ENCODE measurements at places on chromosomes 7 and 10. TPM values are rescaled to one million over a fixed set of nuclear protein-coding genes. Genes with fewer than 3 reads are reported as not detected.

GRCh38 chr10:17046989-17047388 lies 82.6 kb downstream of the CUBN start:
- no peaks in the 10 kb centered on the region for H3K27me3 ChIP-seq
- peaks cover 8% of the 10 kb centered on the region for H3K36me3 ChIP-seq
- H3K4me1 ChIP-seq, result no peaks in the 10 kb centered on the region
- H3K4me3 ChIP-seq, result no peak overlapping the region
- no peak for DNase-seq

- peaks cover 94% of the 10 kb centered on the region for H3K36me3 ChIP-seq
- no peak overlapping the region for H3K4me3 ChIP-seq
- DNase-seq, result no peak
- peak overlapping the region; percentile 83 for H3K27ac ChIP-seq
These were observed 9.5 kb downstream of the CYREN start for GRCh38 chr7:135160858-135161653.

DNA sequence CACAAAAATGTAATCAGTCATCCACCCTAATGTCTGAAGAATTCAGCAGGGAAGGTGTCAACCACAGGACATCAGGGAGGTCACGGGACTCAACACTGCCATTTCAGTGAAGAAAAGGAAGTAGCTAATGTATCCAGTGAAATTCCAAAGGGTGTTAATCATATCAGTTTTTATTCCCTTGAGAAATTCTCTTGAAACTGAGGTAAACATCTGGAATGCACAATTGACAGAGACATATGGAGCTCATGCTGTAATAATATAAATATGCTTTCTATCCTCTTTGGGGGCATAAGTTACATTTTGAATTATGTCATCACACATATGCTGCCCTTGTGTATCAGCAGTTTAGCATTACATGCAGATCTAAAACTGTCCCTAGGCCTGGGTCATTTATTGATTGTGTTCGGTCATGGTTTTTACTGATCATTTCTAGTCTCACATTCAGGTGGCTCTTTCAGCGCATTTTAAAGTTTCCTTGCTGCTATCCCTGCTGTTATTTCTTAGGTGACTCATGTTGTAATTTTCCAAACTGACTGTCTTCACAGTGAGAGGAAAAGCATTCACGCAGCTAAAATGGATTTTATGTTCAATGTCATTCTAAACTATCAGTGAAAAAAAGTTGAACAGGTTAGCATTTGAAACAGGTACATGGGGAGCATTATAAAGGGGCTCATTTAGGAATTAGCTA lies 273.9 kb downstream of the TSPAN12 start:
- no peak for DNase-seq
- no peak overlapping the region for H3K27ac ChIP-seq
- H3K4me3 ChIP-seq, result no peak overlapping the region
- H3K27me3 ChIP-seq, result no peaks in the 10 kb centered on the region

GRCh38 chr10:131902211-131902610 lies 1.4 kb downstream of the PPP2R2D start:
- peaks cover 30% of the 10 kb centered on the region for H3K36me3 ChIP-seq
- H3K27me3 ChIP-seq, result peaks cover 12% of the 10 kb centered on the region
- H3K4me3 ChIP-seq, result peak overlapping the region; percentile 88
- H3K27ac ChIP-seq, result peak overlapping the region; percentile 89

- no peaks in the 10 kb centered on the region for H3K4me1 ChIP-seq
- DNase-seq, result no peak
- peaks cover 13% of the 10 kb centered on the region for H3K36me3 ChIP-seq
- no peaks in the 10 kb centered on the region for H3K27me3 ChIP-seq
These were observed 47.7 kb downstream of the MINPP1 start for GRCh38 chr10:87552248-87552929.

DNA sequence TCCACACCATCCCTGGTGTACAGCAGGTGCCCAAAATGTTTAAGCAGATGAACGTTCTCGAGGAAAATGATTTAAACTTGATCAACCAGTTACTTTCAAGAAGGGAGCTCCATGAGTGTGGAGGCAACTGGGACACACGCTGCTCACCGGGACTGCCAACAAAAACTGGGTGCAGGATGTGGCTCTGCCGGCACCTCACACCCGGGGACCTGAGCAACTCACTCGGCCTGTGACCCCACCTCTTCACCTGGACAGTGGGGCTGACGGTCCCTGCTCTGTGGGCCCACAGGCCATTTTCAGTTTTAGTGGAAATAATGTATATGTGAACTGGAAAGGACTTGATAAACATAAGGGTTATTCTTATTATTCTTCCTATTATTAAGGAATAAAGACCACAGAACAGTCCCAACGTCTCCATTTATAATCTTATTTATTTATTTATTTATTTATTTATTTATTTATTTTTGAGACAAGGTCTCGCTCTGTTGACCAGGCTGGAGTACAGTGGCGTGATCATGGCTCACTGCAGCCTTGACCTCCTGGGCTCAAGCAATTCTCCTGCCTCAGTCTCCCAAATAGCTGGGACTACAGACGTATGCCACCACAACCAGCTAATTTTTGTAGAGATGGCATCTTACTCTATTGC lies 60.6 kb downstream of the RGS10 start:
- H3K27me3 ChIP-seq, result peaks cover 3% of the 10 kb centered on the region
- no peak overlapping the region for H3K4me3 ChIP-seq
- no peak for DNase-seq
- H3K4me1 ChIP-seq, result peaks cover 28% of the 10 kb centered on the region

DNA sequence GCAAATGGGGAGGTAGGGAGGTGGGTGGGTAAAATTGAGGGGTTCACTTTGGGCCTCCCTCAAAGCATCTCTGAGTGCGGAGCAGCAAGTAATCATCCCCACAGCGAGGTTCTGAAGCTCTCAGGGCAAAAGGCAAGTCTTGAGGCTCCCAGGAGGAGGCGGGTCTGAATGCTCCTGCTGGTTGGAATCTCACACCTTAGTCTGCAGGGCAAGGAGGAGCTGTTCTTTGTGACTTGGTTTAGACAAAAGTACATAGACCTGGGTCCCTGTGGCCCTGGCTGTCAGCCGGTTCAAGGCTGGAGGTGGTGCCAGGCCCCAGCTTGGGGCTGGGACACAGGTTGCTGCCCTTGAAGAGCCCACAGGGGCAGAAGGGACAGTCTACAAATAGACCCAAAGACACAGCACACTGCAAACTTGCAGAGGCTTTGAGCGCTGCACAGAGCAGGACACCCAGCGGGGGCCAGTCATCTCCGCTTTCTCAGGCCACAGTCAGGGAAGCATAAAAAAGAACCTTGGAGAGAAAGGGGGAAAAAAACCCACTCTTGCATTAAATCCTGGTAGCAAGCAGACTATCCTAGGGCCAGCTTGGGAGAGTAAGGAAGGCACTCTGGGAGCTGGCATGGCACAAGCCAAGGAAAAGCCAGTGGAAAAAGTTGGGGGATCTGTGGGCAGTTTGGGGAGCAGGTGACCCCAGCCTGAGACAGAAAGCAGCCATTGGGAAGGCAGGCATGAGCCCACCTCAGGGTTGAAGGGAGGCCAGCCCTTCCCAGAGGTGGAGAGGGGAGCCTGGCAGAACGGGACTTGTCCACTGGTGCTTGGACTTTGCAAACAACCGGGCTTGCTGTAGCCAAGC lies 926 bp upstream of the C10orf71 start:
- H3K4me1 ChIP-seq, result peaks cover 6% of the 10 kb centered on the region
- H3K27me3 ChIP-seq, result peaks cover 2% of the 10 kb centered on the region
- no peak overlapping the region for H3K27ac ChIP-seq
- H3K36me3 ChIP-seq, result no peaks in the 10 kb centered on the region
- no peak overlapping the region for H3K4me3 ChIP-seq
- no peak for DNase-seq

DNA sequence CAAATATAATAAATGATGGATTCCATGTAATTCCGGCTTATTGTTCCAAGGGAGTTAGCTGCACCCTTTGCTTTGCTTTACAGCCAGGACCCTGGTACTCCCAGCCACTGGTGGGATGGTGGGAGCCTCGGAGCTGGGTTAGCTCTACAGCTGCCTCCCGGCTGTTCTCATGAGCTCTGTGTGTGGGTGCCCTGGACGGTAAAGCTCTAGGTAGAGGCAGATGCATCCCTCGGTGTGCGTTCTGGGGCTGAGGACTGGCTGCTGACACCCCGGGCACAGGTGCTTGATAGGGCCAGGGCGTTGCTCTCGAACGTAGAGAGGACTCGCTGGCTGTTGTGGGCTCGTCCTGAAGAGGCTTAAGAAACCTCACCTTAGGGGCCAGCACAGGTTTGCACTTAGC lies 50.1 kb downstream of the PFKP start:
- no peaks in the 10 kb centered on the region for H3K4me1 ChIP-seq
- DNase-seq, result no peak
- H3K27ac ChIP-seq, result no peak overlapping the region
- no peaks in the 10 kb centered on the region for H3K27me3 ChIP-seq

GRCh38 chr7:27210441-27211083 lies 10.7 kb upstream of the HOXA13 start:
- no peak overlapping the region for H3K27ac ChIP-seq
- no peak overlapping the region for H3K4me3 ChIP-seq
- H3K4me1 ChIP-seq, result peaks cover 2% of the 10 kb centered on the region
- DNase-seq, result peak; percentile 37

- no peak overlapping the region for H3K27ac ChIP-seq
- no peak overlapping the region for H3K4me3 ChIP-seq
- no peak for DNase-seq
These were observed 58.5 kb downstream of the ELMO1 start for GRCh38 chr7:37390114-37390513.

GRCh38 chr7:155455776-155456737 lies 1.9 kb upstream of the EN2 start:
- H3K27me3 ChIP-seq, result peaks cover 79% of the 10 kb centered on the region
- peaks cover 11% of the 10 kb centered on the region for H3K36me3 ChIP-seq
- peaks cover 11% of the 10 kb centered on the region for H3K4me1 ChIP-seq
- no peak for DNase-seq

DNA sequence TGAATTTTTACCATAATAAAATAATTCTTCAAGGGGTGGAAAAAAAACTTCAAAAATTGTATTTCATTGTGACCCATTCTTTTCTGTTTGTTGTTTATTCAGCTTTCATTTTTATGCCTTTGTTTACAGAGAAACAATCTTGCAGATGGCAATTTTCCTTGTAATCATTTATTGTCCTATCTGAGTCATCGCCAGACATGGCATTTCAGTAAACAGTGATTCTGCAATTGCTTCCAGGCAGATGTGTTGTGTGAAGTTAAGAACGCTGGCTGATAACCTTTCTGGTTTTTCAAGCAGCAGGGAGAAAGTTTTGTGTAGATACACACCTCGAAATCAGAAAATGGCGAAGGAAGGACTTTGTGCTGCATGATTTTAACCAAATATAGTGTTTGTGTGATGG lies 80.7 kb upstream of the RPA3 start:
- H3K27ac ChIP-seq, result no peak overlapping the region
- H3K27me3 ChIP-seq, result no peaks in the 10 kb centered on the region
- no peak overlapping the region for H3K4me3 ChIP-seq
- peaks cover 28% of the 10 kb centered on the region for H3K36me3 ChIP-seq
- H3K4me1 ChIP-seq, result peaks cover 17% of the 10 kb centered on the region

DNA sequence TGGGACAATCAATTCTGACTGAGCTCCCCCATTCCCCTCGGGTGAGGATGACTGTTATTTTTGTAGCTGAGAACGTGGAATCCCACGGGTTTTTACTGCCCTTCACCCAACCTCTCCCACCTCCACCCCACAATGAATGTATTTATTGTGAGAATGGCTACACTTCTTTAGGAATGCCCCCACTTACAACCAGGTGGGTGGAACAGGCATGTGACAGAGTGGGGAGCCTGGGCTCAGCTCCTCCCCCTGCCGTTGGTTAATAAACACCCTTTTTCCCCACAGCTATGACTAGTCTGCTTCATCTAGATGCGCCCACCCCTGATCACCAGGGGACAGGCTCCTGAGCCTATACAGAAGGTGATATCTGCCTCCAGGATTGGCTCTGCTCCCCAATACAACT lies 2.0 kb downstream of the MRPL43 start:
- no peaks in the 10 kb centered on the region for H3K27me3 ChIP-seq
- DNase-seq, result no peak
- H3K4me1 ChIP-seq, result peaks cover 29% of the 10 kb centered on the region

GRCh38 chr7:90502539-90502938 lies 33.1 kb downstream of the PTTG1IP2 start:
- no peaks in the 10 kb centered on the region for H3K4me1 ChIP-seq
- no peaks in the 10 kb centered on the region for H3K36me3 ChIP-seq
- no peaks in the 10 kb centered on the region for H3K27me3 ChIP-seq
- DNase-seq, result no peak
- H3K27ac ChIP-seq, result no peak overlapping the region

- H3K4me3 ChIP-seq, result no peak overlapping the region
- H3K36me3 ChIP-seq, result no peaks in the 10 kb centered on the region
- no peak for DNase-seq
- no peaks in the 10 kb centered on the region for H3K4me1 ChIP-seq
- H3K27ac ChIP-seq, result no peak overlapping the region
These were observed 312.6 kb downstream of the IPMK start for GRCh38 chr10:57955076-57955475.

DNA sequence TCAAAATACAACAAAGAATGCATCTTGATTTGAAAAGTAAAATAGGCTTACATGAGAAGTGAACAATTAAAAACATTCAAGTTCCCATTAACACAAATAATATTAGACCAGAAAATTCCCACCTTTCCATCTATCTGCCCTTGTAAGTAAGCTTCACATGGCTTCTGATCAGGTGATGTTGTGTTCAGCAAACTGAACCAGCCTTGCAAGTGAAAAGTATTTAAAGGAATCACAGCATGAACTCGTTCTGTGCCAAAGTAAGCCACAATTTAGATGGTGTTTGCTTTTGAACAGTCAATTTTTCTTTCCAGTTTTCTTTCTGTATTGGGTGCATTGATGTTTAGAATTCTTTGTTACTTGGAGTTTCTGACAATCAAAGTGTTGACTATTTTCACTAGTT lies 347.9 kb downstream of the TNS3 start:
- no peak overlapping the region for H3K27ac ChIP-seq
- no peak for DNase-seq
- H3K4me3 ChIP-seq, result no peak overlapping the region
- H3K36me3 ChIP-seq, result no peaks in the 10 kb centered on the region
- no peaks in the 10 kb centered on the region for H3K27me3 ChIP-seq

- H3K27ac ChIP-seq, result no peak overlapping the region
- peaks cover 9% of the 10 kb centered on the region for H3K4me1 ChIP-seq
- H3K4me3 ChIP-seq, result no peak overlapping the region
- no peak for DNase-seq
These were observed 36.8 kb downstream of the AFAP1L2 start for GRCh38 chr10:114367351-114368056.

The UNC5B gene
- not detected for total RNA-seq

The MRC1 gene
- not detected for total RNA-seq

The FOXL3 gene
- not detected for total RNA-seq

The SRRM3 gene
- not detected for total RNA-seq

The IFIT1B gene
- total RNA-seq, result 0.15 TPM

The CCL24 gene
- not detected for total RNA-seq

Data from activated CD4-positive, alpha-beta memory T cell treated with anti-CD3 and anti-CD28 coated beads, Interleukin-2, amount 10 ng/mL, durations not matched to agents 7 days and 5 days (primary cell).